ENCODE measurements at places on chromosomes 3 and 15.
A peak's percentile ranks its signal among the peaks of the same experiment; 100 is the strongest.

GRCh38 chr15:66939451-66940023 is 125.9 kb upstream of the SMAD3 start:
- no peak for DNase-seq

DNA sequence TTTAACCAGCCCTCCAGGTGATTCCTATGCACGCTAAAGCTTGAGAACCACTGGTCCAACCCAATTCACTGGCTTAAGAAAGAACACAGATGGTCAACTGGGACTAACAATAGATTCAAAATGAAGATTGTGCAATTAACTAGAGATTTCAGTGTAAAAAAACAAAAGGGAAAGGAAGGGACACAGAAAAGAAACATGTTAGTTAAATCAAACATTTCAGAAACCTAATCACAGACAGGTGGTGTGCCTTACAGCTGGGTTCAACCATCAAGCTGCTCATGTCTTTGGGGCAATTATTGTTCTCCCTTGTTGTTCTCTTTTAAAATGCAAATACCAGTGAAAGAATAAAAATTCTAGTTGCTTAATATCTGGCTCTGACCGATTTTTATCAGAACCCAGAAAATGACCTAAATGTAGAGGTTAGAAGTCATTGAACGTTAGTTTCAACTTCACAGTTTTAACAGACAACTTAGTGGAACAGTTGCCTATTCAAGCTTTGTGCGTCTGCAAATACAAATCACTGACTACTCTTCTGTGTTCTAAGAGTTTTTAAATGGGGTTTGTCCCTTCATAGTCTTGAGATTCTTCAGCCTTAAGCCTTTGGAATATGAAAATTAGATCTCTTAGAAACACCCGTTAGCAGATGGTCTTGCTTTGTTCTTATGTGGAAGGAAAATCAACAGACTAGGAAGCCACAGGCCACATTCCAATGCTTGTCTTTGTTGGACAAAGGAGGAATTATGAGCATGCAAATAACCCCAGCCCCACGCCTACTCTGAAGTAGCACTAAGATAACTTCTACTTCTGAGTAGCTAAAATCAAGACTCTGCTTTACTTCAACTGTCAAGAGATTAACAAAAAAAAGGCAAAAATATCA is 223.4 kb downstream of the ATP8B4 start:
- peak; percentile 4 for DNase-seq

DNA sequence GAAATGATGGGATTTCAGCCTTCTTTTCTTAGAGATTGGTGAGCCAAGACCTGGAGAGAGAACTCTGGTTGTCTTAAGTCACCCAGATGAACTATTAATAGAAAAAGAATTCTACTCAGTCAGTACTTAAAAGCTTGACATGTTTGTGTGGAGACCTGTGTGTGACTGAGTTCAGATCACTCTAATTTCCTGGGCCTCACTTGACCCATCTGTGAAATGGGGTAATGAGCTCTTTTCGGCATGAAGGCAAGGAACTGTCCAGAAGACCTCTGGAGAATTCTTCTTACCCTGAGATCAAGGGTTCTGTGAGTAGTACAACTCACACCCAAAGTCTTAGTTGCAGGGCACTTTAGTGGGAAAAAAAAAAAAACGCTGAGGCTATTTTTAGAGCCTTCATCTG is 92.9 kb downstream of the LPP start:
- no peak for DNase-seq

DNA sequence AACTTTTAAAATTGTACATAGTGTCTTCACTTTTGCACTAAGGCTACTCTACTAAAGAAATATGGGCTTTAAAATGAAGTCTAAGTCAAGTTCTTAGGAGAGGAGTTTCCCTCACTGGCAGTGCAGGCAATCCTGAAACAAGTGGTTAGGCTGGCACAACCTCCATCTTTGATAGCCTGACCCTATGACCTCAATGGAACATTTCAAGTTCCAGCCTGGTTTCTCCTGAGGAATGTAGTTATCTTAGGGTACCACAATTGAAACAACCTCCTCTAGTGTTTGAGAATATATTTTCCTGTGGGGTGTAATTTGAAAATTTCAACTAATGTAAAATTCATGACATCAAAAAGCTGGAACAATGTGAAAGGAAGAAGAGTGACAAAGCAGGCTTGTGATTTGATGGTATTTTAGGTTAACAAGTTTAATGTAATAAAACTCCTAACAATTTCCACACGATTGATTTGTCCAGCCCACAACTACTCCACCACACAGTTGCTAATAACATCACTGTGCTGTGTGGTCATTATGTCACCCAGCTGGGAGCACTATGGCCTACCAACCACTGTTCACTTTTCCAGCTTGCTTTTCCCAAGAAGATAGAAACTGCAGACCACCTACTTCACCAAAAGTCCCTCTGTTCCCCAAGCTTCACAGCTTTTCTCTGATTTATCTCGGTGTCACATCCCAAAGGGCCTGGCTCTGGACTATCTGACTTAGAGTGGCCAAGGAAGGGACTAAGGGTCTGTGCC is 1.8 kb downstream of the WWTR1 start:
- DNase-seq: no peak

DNA sequence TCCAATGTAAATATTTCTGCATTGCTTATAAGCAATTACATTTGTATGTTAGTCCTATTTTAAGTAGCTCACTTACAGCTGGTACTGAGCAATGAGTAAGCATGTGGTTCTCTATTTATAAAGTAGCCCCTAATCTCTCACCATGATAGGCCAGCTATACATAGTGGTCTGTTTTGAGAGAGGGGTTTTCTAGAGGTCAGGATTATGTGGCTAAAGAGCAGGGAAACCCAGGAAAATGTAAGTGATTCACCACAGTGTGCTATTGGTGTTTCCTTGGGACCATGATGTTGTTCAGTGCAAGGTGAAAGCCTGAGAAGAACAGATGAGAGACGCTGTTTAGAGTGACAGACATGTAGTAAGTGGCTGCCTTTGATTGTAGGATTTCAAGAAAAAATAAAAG is 26.4 kb downstream of the RBMS3 start:
- no peak for DNase-seq

DNA sequence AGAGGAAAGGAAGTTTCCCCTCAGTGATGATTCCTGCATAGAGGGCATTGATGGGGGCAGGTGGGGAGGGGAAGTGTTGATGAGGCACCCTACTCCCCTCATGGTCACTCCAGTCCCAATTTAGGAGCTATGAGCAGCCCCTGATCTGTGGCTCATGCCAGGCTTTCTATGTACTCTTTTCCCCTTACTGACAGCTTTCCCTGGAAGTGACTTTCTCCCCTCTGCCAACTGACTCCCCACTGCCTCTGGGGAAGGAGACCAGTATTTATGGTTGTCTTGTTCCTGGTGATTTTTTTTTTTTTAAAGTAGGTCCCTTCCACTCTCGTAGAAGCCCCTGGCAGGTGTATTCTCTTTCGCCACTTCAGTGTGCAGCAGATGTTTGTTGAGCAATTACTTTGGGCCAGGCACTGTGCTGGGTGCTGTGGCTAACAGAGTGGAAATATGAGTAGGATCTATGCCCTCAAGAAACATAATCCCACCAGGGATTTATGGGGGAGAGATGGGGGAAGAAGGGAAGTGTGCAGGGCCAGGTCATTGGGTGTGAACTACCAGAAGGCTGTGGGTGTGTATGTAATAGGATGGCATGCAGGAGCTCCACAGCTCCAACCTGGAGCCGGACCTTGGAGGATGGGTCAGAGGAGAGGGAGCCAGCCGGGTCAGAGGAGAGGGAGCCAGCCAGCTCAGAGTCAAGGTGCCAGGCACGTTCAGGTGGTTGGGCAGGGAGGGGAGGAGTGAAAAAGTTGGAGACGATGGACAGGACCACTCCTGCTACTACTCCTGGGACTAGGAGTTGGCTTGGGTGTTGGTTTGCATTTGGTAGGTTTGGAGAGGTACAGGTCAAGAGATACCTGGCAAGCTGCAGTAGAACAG is 3.5 kb downstream of the SMAD6 start:
- no peak for DNase-seq

DNA sequence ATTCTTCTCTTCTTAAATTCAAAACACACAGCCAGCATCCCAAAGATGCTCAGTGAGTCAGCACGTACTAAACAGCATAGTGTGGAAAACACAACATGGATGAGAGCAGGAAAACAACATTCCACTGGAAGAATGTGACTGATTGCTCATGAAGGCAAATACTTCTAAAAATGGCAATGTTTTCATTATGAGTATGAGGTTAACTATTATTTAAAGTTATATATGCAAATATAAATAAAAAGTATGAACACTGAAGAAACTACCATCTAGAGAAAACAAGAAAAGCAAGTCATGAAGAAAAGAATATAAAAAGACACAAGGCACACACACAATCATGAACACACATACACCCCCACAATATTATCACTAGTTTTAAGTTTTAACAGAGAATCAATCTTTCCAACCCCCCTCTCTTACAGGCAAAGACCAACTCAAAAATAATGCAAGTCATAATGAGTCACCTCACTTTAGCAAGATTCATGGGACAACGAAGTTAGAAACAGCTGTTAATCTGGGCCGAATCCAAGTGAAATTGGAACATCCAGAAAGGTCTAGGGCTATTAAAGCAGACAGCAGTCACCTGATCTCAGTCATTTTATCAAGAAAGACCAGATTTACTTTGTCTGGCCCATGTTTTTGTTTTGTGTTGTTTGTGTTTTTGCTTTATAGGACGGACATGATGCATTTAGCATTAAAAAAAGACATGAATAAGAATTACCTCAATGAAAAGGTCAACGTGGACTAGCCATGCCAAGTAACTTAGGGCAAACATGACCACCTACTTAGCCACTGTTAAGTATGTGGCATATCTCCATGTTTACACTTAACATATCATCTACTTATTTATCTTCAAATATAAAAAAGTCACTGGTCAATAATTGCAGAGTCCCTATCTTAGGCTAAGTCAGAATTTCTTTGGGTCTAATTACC is 18.1 kb downstream of the GBE1 start:
- DNase-seq: no peak

DNA sequence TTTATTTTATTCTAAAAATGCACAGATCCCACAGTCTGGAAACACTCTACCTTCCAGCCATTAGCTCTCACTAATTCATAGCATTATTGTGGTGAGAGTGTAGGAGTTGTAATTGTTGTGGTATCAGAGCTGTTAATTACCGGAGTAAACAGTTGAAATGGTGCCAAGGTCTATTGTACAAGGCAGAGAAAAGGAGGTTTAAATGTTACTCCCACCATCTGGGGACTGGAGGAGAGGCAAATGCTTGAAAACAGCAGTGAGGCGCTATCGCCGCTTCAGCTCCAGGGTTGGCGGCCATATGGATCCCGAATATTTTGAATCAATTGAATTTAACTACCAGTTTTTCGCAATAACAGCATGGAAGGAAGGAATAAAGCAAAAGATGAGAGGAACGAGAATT is 113.1 kb upstream of the C15orf61 start:
- no peak for DNase-seq

- DNase-seq: no peak
Measured at GRCh38 chr3:131729643-131730017, 226.9 kb upstream of the MRPL3 start.
